ENCODE measurements at places on chromosomes 2 and 18.

GRCh38 chr2:39567507-39567906 lies 98.2 kb upstream of the TMEM178A start:
- DNase-seq = no peak

DNA sequence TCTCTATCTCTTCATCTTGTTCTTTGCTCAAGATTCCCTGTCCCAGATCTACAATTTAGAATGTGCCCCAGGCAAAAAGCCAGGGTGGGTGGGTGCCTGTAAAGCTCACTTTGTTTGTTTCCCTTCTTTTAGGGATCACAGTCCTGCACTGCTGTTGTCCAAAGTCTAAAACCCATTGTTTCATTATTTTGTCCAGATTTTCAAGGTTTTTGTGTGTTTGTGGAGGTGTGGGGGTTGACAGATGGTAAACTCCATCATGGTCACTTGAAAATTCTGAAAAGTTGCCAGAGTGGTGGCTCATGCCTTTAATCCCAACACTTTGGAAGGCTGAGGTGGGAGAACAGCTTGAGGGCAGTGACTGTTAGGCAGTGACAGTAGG lies 41.5 kb downstream of the YES1 start:
- no peak for DNase-seq

- DNase-seq = peak; percentile 2
Observed at GRCh38 chr18:74836296-74837139, 238.8 kb downstream of the ZNF407 start.

DNA sequence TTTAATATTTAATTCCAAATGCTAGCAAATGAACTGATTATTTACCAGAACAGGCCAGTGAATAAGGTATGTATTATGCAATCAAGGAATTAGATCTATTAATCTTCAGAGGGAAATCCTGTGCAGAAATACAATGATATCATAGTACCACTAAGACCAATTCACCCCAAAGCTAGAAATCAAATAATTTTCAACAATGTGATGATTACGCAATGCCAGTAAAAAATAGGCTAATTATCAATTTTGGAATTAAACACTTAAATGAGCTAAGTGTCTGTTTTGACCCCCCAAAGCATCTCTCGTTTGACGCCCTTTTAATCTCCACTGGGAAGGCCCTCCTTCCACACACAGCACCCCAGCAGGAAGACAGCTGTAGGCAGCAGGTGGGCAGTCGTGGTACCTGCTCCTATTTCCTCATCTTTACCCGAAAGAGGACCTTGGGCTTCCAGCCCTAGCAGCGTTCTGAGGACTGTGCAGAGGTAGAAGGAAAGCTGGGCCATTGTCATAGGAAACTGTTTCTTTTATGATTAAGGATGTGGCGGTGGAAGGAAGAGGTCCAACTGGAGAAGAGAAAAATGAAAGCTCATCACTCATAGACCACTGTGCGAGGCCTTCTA lies 84.7 kb downstream of the MBP start:
- no peak for DNase-seq

DNA sequence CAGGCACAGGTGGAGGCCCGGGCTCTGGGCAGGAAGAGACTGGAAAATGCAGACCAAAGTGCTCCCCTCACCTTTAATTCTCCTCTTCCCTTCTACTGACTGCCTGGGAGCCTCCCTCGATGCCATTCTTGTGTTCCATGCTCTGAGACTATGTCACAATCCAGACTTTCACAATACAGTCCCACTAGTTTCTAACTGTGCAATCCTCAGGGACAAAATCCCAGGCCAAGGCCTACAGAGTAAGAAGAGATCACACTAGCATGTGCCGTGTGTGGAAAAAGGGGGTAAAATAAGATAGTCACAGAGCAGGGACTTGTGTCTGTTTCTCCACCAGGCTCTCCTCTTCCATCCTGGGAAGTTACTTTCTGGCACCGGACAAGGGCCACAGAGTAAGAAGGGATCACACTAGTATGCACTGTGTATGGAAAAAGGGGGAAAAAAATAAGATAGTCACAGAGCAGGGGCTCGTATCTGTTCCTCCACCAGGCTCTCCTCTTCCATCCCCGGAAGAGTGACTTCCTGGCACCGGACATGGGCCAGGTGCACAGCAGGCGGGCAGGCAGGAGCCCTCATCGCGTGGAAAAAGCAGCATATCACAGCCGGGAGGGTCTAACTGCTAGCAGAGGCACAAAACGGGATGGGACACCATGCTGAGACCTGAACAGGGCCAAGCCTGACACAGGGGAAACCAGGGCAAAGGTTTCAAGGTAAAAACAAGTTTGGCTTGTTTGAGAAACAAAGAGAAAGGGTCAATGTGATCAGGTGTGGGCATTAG lies 9.6 kb downstream of the CYB5A start:
- no peak for DNase-seq

- DNase-seq = no peak
Observed at GRCh38 chr2:74448771-74449170, 6.1 kb upstream of the INO80B start.

- DNase-seq = peak; percentile 97
Observed at GRCh38 chr2:196480653-196481323, 158.7 kb upstream of the CCDC150 start.

GRCh38 chr2:150228936-150229335 lies 258.5 kb downstream of the RND3 start:
- no peak for DNase-seq

DNA sequence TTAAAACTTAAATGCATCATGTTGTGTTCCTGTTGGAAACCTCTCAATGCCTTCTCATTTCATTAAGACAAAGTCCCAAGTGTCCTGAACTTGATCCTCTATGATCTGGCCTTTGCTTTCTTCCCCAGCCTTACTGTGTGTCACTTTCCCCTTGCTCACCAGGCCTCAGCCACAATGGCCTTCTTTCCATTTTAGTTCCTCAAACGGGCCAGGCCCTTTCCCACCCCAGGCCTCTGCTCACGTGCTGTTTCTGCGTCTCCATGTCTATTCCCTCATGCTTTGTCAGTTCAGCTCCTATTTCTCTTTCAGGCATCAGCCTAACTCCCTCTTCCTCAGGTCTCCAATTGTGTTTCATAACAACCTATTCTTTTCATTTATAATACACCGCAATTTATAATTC lies 19.5 kb downstream of the CXCR4 start:
- no peak for DNase-seq

DNA sequence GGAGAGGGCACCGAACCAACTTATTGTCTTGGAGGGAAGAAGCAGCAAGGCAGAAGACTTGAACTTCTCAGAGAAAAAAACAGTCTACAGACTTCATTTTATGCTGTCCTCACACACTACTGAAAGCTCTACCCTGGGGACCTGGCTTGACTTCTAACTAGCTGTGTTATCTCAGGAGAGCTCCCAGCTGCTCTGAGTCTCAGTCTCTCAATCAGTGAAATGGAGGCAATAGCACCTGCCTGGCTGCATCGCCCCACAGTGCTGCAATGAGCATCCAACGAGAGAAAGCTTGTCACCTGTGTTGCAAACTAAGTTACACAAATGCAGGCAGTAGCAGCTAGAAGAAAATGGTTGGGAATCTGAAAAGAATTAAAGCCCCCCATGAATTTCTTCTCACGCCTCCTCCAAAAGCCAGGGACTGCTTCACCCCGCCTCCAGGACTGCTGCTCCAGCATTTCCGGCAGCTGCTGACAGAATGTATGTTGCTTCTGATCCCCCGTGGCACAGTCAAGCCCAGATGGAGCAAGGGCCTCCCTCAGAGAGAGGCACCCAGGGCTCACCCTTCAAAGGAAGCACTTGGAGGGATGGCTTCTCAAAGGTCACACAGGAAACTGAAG lies 116.3 kb downstream of the BCL11A start:
- DNase-seq = no peak

DNA sequence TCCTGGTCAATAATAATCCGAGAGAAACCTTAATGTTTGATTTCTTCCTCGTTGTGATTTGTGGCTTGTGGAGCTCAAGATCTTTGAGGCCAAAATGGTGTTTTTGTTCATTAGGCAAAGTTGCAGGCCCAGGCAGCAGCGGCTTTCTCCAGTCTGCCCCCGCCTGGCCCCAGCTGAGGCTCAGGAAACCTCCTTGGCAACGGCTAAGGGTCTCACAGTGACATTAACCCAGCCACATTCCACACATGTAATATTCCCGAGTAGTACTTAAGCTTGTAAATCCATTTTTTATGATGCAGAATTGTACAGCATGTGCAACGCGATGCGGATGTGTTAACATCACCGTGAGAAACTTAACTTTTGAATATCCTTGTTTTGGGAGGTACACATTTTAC lies 200.1 kb downstream of the BCL11A start:
- no peak for DNase-seq

GRCh38 chr2:46793423-46794416 lies 121.9 kb downstream of the MCFD2 start:
- DNase-seq = no peak

GRCh38 chr18:9751371-9752031 lies 43.4 kb downstream of the RAB31 start:
- DNase-seq = no peak

DNA sequence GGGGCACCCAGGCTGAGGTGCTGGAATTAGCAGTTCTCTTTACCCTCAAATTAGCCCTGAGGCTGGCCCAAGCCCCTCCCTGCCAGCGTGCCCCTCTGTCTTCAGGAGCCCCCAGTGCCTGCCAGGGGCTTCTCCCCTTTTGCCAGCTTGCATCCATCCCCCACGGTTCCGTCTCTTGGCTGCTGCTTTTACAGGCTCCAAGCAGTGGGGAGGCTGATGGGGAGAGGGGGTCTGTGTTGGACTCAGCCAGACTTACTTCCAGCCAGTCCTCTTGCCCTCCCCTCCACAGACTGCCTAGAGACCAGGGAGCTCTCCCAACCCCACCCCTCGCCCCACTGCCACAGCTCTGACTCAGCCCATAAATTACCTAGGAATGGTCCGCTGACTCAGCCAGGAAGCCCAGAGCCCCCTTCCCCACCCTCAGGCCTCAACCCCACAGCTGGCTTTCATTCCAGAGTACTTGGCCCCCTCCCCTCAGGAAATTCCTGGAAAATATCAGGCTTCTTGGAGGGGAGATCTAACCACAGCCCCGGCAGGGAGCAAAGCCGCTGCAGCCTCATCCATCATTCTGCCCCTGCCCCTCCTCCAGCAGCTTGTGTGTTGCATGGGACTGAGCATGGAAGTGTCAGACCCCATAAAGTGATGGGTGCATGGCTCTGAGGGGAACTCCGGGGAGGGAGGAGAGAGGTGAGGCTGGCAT lies 184.6 kb downstream of the ZFP36L2 start:
- DNase-seq = no peak

- no peak for DNase-seq
Observed at GRCh38 chr2:157269922-157270321, 12.4 kb downstream of the GALNT5 start.

DNA sequence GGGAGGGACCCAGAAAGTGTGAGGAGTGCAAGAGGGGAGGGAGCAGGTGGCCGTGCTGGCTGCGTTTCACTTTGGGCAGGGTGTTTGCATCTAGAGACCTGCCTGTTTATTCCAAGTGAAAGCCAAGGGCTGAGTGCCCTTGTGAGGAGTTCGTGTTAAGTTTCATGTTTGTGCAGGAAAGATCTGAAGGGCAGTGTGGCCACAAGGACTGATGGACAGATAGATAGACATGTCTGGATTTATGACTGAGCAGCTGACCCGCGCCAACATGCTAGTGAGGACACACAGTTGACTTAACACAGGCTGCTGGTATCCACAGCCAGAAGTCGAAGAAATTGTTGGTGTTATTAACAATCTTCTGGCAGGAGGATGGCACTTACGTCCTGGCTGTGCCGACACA lies 387.6 kb upstream of the TNP1 start:
- peak; percentile 46 for DNase-seq

DNA sequence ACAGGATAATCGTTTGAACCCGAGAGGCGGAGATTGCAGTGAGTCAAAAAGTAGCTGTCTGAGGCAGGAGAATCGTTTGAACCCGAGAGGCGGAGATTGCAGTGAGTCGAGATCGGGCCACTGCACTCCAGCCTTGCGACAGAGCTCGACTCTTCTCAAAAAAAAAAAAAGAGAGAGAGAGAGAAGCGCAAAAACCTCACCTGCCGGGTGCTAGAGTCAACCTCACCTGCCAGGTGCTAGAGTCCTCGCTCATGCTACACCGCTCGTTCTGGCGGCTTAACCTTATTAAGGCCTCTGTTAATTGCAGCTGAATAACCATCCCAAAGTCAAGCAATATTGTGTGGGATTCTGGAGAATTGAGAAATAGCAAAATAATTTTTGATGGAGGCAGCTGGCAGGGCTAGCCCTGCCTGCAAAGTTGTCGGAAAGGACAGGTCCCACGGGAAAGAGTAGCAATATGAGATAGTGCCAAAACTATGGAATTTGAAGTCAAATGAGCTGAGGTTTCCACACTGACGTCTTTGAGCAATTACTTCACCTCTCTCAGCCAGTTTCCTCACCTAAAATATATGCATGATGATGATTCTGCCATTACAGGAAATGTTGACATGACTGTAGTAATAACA lies 644 bp upstream of the DYM start:
- DNase-seq = peak; percentile 29

- no peak for DNase-seq
Observed at GRCh38 chr2:169491378-169491777, 12.1 kb downstream of the BBS5 start.

DNA sequence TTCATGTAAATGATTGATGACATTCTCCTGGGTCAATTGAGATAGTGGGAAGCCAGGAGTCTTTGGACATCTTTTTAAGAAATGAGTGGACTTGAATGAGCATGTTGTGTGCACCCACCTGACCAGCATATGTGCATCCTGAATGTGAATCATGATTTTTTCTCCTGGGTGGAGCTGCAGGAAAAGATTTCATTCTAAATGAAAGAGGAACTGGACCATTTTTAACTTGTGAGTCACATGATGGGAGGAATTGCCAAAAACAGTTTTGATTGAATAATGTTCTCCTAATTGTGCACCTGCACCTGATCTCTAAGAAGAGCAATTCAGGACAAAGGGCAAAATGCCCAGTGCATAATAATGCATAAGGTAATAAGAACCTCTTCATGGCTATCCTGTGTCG lies 32.3 kb downstream of the COPS8 start:
- DNase-seq = no peak

GRCh38 chr2:224882291-224883171 lies 159.7 kb downstream of the DOCK10 start:
- no peak for DNase-seq

- peak; percentile 87 for DNase-seq
Observed at GRCh38 chr2:111705711-111706336, 178.2 kb downstream of the ANAPC1 start.

- DNase-seq = no peak
Observed at GRCh38 chr2:70766357-70767078, 1.5 kb downstream of the ADD2 start.
